Activated CD8-positive, alpha-beta memory T cell treated with anti-CD3 and anti-CD28 coated beads for 1 hour (primary cell): ENCODE measurements at places on chromosomes 1 and 21.

DNA sequence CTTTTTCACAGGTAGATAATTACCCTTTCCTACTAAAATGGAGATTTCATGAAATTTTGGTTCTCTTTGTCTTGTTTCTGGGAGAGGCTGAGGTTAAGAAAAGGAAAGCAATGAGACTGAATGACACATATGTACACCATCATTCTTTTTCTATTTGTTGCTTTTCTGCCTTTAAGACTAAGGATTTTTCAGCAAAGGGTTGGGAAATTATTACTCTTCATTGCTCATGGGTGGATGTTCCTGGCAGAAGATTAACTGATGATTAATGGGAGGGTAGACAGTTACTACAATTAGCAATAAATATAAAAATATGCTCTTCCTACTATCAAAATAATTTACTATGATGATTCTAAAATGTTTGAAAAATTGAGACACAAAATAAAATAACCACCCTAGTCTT is 316.5 kb upstream of the USP24 start:
- DNase-seq, result no peak

DNA sequence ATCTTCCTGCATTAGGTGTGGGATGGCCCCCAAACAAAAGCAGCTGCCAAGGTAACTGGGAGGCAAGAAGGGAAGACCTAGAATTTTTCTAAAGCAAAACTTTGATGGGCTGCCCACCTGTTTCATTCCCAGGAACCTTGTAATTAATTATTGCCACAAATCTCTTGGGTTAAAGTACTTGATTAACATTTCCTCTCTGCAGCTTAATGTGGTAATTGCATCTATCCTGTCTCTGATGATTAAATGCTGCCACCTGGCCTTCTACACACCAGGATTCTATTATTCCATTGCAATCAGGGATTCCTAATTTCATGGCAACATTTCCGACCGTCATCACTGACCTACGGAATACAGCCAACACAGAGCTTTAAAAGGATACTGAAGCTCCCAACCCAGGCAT is 68.3 kb upstream of the RC3H1 start:
- no peak for DNase-seq

DNA sequence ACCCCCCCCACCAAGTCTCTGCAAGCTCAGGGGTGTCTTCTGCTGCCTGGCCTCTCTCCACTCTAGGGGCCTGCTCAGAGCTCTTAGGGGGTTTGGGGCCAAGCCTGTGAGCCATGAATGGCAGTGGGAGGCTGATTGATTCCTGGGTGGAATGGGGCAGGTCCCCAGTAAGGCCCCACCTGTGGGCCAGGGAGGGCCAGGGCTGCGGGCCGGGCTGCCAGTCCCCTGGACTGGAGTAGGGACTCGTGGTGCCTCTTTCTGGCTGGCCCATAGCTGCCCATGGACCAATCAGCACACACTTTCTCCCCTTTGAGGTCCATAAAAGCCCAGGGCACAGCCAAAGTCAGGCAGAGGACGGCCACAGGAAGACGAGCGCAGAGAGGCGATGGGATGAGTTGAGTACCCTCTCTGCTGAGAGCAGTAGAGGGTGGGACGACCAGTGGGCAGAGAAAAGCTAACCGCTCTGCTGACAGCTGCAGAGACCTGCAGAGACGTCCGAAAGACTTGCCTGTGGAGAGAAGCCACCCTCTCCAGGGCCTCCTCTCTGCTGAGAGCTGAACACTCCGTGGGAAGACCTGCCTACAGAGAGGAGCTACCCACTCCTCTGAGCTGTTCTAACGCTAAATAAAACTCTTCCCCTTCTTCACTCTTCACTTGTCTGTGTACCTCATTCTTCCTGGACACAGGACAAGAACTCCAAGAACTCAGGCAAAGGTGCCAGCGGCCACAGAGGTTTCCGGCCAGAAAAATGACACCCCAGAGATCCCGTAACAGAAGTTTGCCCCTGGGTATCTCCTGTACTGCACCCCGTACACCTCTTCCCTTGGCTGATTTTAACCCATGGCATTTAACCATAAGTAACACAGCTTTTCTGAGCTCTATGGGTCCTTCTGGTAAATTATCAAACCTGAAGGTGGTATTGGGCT is 38.2 kb upstream of the TARDBP start:
- DNase-seq, result no peak

DNA sequence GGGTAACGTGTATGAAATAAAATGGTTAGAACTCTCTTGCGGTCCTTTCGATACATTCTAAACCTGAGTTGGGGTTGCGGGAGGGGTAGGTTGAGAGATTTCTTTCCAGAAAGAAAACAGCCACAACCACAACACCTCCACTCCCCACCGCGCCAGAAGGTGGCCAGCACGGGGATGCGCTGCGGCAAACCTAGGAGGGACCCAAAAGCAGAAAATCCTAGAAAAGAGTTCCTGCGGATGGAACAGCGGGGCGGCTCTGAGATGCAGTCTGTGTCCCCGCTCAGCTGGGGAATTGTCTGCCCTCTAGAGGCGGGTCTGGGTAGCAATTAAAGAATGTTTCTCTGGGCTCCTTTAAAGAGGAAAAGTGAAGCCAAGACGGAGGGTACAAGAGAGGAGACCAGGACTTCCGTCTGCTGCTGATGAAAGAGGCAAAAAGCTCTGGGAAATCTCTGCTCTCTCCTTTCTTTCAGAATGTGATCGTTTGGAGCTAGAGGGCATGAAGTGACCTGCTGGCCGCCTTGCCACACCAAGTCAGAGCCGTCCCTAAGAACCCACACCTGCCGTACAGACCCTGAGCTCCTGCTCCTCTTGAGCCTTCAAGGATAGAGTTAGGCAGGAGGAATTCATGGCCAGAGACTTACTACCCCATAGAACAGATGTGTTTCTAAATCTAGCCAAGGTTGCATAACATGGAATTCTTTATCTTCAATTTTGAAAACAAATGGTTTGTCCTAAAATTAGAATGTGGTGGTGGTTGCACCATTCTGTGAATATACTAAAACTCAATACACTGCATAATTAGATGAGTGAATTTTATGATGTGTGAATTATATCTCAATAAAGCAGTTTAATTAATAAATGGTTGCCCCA is 46.5 kb upstream of the COA6 start:
- peak; percentile 51 for DNase-seq

GRCh38 chr1:57384901-57385300 is 39.0 kb downstream of the DAB1 start:
- DNase-seq, result no peak

DNA sequence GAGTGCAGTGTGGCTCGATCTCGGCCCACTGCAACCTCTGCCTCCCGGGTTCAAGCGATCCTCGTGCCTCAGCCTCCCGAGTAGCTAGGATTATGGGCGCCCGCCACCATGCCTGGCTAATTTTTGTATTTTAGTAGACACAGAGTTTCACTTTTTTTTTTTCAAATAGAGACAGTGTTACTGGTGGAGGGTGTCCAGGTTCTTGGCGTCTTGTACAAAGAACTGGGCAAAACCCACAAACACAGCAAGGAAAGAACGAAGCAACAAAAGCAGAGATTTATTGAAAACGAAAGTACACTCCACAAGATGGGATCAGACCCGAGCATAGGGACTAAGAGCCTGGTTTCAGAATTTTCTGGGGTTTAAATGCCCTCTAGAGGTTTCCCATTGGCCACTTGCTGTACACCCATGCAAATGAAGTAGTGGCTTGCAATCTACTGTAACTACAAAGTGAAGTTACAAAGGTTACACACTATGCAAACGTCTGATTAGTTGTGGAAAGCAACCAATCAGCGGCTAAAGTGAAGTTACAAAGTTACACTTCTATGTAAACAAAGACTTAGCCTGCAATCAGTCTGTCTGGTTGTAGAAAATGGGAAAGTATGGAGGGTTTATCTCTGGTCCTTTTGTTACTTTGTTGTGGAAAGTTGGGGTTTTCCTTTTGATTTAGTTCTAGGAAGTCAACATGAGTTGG is 199.1 kb downstream of the DYRK1A start:
- no peak for DNase-seq

- no peak for DNase-seq
Measured at GRCh38 chr1:213326281-213327016, 275.4 kb downstream of the RPS6KC1 start.

GRCh38 chr1:16387201-16388188 is 20.5 kb downstream of the SZRD1 start:
- no peak for DNase-seq

GRCh38 chr1:29511436-29511835 is 275.1 kb downstream of the PTPRU start:
- no peak for DNase-seq

DNA sequence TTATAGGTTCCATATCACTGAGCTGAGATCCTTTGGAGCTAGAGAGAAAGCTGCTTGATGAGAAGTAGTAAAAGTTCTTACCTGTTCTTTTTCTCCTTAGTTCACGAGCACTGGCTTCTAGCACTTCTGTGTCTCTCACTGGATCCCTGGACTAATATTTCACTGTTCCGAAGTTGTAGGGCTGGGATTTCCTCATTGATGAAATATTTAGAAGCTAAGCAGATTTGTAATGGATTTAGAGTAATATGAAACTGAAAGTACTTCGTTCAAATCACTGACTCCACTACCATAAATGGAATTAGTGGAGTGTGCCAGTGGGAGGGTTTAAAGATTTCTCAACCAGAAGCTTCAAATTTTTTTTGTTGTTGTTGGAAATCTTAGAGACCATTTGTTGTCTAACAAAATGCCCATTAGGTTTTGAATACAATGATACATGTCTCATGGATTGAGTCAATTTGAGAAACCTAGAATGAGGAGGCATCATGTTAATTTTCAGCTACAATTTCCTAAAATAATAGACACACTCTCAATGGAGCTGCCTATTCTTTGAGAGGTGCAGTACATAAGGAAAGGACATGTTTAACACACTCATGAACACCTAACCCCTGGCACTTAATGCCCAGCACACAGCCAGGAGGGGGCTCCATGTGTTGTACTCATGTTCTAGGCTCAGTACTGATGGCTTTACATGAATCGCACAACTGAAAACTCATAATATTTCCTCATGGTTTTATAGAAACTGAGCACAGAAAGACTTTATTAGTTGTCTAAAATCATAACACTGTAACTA is at the start of gene GBP1:
Gene GBP1, minus strand, starts transcription at position 130 of the 790 bp plus-strand sequence. CDS start 1,974 bp downstream, outside the sequence.
- DNase-seq, result no peak

DNA sequence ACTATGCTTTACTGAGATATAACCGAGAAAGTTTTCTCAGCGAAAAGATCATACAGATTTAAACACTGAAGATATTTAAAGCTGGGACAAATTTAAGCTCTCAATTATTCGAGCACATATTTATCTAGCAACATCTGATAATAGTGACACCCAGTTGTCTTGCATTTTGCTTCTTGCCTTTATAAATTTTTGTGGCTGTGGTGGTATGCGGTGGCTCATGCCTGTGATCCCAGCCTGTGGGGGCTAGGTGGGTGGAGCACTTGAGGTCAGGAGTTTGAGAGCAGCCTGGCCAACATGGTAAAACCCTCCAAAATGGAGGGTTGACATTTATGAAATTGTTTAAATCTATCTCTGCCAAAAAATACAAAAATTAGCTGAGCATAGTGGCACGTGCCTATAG is 312.2 kb downstream of the SPATA17 start:
- no peak for DNase-seq

DNA sequence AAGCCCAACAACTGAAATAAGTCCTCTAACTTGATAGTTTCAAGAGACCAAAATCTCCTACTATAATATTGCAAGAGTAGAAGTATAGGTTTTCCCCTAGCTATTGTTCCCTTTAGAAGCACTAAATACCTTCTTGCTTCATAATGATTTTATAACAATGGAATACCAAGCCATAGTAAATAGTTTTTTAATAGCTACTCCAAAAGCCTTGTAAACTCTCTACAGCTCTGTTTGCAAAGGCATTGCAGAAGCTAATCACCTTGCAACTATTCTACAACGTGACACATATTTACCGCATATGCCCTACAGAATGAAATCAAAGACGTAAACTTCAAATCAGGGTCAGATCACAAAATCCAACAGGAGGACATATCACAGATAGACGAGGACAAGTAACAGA is 451.5 kb upstream of the ZRANB2 start:
- DNase-seq, result no peak

- no peak for DNase-seq
Measured at GRCh38 chr1:26340047-26340481, 13.9 kb downstream of the CRYBG2 start.

GRCh38 chr1:65150583-65151263 is 2.7 kb downstream of the AK4 start:
- no peak for DNase-seq

GRCh38 chr1:99163671-99164070 is 100.6 kb upstream of the PLPPR4 start:
- DNase-seq, result no peak

GRCh38 chr1:115088871-115089419 is 358 bp downstream of the TSPAN2 start:
- no peak for DNase-seq

DNA sequence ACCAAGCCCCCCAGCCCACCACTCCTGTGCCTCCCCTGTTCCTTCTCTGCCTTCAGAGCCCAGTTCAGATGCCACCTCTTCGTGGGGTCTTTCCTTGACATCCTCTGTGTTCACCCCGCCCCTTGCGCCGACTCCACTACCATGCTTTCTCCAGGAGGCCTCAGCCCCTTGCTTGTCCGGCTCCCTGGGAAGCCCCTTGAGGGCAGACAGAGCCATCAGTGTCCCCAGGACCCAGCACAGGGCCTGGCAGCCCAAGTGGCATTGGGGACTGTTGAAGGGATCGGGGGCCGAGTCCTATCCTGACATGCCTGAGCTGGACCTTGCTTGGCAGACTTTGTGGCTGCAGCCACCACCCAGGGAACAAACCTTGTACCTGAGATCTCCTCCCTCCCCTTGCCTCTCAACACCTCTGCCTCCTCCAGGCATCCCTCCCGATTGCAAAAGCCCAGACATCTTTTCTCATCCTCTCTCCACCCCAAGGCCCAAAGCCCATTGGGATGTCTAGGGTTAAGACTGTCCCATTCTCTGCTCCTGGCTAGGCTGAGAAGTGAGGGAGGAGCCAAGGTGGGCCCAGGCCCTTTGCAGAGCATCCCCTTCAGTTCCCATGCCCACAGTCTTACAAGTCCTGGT is 3.4 kb downstream of the CLDN19 start:
- DNase-seq, result no peak

GRCh38 chr1:53600561-53600960 is 138.4 kb downstream of the GLIS1 start:
- no peak for DNase-seq

DNA sequence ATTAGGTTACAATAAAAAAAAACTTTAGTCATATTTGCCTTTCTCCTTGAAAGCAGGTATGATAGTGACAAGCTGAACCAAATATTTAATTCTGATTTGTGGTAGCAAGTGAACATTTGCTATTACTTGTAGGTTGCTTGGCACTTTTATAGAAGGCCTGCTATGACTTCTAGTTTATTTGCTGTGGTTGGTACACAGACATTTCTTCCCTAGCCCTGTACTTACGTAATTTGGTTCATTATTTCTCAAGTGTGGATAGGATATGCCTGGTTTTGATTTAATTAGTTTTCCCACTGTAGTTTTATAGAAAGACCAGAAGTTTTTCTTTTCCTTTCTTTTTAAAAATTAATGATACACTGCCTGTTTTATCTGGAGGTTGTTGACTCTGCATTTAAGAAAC is 55.9 kb downstream of the PPP2R5A start:
- no peak for DNase-seq

GRCh38 chr21:25313829-25314228 is 293.5 kb downstream of the MRPL39 start:
- DNase-seq, result no peak
